ENCODE measurements at places on chromosomes 6 and 20.

DNA sequence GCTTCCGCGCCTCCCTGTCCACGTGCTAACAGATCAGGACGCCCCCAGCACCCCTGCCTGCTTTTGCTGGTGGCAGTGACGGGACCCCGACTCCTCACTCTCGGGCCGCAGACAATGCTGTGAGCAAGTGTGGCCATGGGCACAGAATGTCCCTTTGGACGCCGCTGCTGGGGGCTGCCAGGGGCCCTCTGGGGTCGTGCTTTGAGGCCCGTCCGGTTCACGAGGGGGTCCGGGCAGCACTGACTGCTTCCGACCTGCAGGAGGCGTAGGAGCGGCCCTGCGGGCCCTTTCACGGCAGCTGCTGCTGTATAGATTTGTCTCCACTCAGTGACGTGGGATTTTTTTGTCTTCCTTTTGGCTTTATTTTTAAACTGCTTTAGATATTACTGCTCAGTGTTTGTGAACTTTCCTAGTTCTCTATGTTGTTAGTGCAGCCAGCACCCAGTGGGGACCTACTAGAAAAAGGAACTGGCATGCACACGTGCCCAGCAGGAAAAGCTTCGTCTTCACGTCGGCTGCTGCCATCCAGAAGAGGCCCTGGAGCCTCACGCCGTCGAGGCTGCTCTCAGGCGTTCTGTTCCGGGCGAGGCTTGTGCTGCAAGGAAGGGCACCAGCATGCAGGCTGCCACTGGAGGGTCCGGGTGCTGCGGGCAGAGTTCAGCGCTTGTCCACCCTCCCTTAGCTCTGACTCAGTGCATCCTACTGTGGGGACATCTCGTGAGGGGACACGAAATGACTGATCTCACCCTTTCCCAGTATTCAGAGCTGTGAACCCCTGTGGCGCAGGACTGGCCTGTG is 21.7 kb downstream of the UCKL1 start:
- no peak for DNase-seq

DNA sequence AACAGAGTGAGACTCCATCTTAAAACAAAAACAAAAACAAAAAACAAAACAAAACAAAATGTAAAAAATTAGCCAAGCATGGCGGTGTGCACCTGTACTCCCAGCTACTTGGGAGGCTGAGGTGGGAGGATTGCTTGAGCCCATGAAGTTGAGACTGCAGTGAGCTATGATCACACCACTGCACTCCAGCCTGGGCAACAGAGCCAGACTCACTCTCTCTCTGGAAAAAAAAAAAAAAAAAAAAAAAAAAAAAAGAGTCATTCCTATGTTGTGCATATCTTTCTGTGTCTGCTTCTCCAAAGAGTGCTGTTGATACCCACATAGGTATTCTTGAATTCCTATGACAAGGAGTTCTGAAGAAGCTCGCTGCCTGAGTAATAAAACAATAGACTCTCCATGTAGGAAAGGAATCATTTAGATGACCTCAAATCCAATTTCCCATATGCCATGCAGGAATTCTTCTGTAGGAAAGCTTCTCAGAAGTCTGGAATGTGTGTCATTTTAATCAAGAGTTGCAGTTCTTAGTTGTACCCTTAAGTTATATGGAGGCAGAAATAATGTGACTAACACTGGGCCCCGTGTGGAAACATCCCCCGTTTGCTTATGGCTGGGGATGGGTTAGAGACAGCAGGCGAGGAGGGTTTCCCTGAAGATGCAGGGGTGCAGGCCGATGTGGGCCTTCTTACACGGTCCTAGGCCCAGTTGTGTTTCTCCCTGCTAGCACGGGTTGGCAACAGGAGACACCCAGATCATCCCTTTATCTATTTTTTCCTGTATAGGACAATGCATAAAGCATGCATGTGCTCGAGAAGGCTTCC is 79.4 kb downstream of the ZDHHC14 start:
- DNase-seq = no peak

- DNase-seq = no peak
These were observed 16.7 kb downstream of the RPP21 start for GRCh38 chr6:30361661-30362060.

DNA sequence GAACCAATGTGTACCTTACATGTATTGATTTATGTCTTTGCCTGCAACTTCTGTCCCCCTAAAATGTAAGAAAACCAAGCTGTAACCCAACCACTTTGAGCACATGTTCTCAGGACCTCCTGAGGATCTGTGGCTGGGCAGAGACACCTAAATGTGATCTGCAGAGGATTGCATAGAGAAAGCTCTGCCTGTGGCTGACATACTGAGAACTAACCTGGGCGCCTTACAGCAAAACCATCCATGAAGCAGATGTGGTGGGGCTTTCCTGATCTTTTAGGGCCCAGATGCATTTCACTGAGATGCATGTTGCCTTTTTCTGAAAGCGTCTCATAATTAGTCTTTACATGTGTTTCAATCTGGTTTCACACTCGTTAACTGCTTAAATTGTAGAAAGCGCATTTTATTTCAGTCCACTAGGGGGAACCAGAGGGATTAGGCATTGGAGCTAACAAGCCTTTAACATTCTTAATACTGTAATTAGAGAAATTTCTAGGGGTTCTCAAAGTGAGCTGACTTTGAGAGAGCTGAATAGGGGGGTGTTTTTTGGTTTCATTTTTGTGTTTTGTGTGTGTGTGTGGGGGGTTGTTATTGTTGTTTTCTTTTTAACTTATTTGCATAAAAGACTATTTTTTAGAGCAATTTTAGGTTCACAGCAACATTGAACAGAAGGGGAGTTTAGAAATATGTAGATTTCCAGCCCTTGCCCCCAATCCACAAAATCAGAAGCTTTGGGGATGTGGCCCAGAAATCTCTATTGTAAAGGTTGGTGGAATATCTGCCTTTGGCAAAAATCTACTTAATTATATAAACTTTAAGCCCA is 50.9 kb upstream of the FAM184A start:
- peak; percentile 77 for DNase-seq

DNA sequence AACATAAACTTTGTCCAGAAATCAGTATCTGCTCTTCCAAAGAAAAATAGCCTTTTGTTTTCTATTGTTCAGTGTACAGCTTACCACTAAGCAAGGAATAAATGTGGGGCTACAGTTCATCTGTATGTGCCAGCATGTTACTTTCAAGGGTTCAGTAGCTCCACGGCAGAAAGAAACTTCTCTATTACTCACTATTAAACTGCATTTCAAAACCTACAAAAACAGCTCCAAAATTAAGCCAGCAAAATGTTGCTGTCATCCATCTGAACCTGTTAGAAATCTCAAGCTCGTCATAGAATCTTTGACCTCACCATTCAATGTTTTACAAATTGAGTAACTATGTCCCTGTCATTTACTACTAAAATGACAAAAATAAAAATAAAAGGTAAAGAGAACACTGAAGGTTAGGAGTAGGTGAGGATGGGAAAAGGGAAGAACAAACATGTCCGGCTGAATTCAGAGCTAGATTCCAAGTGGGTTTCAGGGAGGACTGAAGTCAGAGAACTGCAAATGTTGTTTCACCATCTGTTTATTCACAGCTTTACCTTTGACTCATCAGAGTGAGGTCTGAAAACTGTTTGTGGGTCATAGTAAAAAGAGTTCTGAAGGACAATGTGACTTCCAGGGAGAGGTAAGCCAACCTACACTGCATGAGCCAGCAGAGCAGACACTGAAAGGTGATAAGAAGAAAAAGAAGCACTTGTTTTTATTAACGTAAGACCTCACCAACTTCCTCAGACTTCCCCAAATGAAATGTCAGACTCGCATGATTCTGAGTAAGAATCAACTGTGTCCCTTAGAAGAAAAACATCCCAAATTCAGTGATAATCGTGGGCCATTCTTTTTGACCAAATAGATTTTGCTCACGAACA is 62.0 kb downstream of the ATXN1 start:
- peak; percentile 77 for DNase-seq

DNA sequence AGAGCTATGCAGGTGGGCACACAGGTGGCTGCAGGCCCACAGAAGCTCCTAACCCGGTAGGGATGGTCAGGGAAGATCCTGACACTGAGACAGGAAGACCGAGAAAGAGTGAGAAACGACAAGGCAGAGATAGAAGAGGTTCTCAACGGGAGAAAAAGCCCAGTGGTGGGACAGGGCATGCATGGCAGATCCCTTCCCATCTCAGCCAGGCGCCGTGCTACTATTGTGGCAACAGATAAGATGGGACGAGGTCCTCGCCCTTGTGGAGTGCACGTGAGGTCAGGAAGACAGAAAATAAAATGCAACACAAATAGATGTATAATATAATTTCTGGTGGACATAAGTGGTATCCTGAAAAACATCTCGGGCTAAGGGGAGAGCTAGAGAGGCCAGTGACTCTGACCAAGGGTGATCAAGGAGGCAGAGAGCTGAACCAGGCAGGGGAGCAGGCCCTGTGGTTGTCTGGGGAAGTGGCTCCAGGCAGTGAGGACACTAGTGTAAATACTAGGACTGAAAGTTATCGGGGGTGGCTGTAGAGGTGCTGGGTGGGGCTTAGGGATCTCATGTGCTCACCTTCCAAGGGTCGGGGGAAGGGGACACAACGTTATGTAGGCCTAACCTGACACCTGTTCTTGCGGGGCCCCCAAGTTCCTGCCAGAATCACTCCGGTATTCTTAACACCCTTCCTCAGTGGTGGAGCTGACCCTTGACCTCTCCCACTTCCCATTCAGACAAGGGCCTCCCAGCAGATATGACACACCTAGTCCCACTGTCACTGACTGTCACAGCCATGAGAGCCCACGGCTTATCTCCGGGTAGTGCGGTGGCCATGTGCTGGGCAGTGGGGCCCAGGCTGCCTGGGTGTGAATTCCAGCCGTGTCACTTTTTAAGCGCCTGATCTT is 1.0 kb downstream of the SRXN1 start:
- DNase-seq = no peak

GRCh38 chr6:165545806-165546205 is 117.2 kb downstream of the PDE10A start:
- no peak for DNase-seq

- no peak for DNase-seq
These were observed 99.2 kb downstream of the VEGFA start for GRCh38 chr6:43869079-43869710.

- no peak for DNase-seq
These were observed 315.1 kb downstream of the HDGFL1 start for GRCh38 chr6:22884456-22884855.

- DNase-seq = no peak
These were observed 16.2 kb upstream of the CST3 start for GRCh38 chr20:23654000-23654399.

- DNase-seq = no peak
These were observed 130.3 kb upstream of the SASH1 start for GRCh38 chr6:148212366-148212765.

DNA sequence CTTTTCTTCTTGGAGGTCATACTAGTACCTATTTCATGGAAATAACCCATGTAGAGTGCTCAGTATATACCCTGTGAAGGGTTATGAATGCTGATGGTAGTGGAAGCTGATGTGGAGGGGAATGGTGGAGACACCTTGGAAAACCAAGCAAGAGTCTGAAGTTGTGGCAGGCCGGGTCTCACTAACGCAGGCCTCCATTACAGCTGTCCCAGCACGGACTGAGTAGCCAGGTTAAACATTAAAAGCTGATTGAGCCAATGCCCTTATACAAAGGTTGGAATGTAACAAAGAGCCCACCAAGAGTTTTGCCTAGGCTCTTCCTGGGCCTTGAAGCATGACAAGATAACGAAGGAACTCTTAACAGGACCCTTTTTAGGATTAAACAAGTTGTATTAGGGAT is 2.1 kb upstream of the PCMTD2 start:
- no peak for DNase-seq

DNA sequence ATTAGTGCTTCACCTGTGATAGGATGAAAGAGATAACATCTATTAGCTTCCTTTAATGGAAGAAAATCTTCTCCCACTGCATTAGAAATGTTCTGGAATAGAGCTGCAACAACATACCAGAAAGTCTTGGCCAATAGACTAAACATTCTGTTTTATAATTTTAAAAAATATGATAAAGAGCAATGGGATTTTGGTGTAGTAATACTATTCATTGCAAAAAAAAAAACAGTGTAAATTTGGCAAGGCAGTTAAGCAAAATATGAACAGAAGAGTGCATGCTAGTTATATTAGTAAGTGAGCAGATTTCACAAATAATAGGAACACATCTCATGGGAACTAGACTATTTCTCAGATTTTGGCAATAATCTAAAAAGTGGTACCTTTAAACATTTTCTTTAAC is 43.3 kb downstream of the SOX4 start:
- DNase-seq = no peak

DNA sequence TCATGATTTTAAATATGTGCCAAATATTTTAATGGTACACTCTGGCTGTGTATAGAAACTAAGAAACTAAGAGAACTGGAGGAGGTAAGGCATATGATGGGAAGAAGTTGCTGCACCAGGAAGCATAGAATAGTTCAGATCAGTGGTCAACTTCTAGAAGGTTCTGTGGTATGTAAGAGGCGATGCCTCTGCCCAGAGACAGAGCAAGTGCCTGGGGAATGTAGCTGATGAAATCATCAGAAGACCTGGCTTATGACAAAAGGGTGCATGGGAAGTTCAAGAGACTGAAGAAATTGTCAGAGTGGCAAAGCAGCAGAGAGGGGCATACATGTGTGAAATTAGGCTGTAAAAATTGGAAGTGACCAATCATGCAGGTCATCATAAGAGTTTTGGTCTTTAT is 580.8 kb downstream of the BMP2 start:
- DNase-seq = no peak

DNA sequence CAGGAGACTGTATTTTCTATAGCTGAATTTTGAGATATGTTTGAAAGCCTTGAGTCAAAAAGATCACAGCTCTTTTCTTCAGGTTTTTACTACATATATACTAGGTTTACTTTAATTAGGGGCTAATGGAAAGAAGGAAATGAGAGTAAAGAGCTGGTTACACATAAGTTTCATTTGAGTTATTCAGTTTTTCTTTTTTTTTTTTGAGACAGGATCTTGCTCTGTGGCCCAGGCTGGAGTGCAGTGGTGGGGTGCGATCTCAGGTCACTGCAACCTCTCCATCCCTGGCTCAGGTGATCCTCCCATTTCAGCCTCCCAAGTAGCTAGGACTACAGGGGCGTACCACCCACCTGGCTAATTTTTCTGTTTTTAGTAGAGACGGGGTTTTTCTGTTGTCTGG is 4.8 kb downstream of the ARFGEF2 start:
- no peak for DNase-seq

- DNase-seq = no peak
These were observed 4.9 kb downstream of the NKAIN2 start for GRCh38 chr6:123808556-123808955.

DNA sequence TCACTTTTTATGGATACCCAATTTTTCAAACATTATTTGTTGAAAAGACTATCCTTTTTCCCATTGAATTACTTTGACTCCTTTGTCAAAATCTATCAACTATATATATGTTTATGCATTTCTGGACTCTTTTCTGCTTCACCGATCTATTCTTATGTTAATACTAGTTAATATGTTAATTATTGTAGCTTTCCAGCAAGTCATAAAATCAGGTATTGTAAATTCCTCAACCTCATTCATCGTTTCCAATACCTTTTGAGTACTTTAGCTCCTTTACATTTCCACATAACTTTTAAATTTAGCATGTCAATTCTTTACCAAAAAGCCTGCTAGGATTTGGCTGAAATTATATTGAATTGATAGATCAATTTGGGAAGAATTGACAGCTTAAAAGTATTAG is 407.3 kb downstream of the ARHGAP18 start:
- no peak for DNase-seq
